ENCODE measurements at places on chromosomes 1 and 21.

GRCh38 chr1:167066333-167067122 is 23.6 kb downstream of the GPA33 start:
- peak; percentile 56 for DNase-seq

- no peak for DNase-seq
These were observed 65.4 kb downstream of the SYDE2 start for GRCh38 chr1:85135392-85135798.

GRCh38 chr1:247500865-247501264 is 35.4 kb downstream of the OR2C3 start:
- no peak for DNase-seq

DNA sequence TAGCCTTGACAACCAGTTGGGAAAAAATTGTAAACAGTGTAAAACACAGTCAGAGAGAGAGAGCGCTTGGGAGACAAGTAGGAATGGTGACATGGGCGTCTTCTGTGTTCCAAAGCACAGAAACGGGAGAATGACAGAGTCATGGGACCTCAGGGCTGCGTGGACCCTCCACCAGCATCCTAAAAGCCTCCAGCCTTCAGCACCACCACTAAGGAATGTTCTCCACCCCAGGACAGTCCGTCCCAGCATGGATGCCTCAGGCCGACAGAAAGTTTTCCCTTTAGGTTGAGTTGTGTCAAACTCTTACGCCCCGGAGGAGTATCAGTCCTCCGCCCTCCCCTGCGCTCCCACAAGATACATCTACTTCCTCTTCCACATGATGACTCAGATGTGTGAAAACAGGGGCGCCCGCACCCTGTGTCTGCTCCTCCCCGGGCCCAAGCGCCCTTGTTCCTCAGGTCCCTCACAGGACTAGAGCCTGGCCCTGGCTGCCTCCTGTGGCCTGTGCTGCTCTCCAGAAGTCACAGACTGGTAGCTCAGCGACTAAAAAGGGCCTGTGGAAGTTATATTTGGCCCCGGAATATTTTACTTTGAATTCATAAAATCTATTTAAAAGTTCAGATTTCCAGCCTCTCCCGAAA is 63.9 kb upstream of the EFHD2 start:
- DNase-seq = no peak

DNA sequence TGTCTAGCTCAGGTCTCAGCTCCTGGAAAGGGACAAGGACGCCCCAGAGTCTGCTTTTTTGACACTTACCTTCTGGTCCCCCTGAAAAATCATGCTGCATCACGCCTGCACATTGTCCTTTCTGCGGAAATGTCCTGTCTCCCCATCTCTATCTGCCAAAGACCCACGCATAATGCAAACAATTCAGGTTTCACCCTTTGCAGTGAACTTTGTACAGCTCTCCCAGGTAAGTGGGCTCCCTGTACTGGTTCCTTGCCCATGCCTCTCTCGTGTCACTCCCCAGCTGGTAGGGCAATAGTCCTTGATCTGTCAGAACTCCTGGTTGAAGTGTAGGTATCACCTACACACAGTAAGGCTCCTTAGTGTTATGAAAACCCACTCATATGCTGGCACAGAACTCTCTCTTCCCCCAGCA is 102.9 kb upstream of the IRF2BP2 start:
- DNase-seq = no peak

- no peak for DNase-seq
These were observed 774.8 kb upstream of the ADAMTS5 start for GRCh38 chr21:27741736-27742135.

DNA sequence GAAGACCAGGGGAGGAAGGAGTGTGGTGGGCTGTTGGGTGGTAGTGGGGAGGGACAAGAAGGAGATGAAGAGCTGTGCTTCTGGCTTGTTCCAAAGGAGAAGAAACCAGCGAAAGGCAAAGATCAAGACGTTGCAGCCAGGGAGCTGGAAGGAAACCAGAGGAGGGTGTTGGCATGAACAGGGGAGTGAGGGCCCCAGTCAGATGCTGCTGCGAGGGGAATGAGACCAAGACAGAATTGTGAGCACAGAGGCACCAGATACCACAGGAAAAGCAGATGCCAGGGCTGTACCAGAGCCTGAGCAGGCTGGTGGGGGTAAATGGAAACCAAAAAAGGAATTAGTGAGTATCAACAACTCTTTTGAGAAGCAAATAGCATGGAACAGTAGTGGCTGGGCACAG is 6.0 kb downstream of the LAD1 start:
- DNase-seq = no peak

DNA sequence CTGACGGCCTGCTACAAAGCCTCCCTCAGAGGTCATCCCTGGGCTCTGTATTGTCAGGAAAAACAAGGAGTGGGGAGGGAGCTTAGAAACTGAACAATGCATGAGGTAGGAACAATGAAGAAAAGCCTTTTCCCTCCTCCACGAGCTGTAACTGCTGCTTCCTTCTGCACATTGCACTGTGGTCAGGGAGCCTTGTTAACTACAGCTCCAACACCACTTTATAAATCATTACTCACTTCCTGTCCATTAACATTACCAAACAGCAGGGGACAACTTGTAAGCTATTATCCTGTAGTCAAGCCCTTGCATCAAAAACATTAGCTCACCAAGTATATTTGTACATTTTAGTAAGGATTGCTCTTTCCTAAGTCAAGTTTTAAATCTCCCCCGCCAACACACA is 336.0 kb upstream of the NR5A2 start:
- no peak for DNase-seq

DNA sequence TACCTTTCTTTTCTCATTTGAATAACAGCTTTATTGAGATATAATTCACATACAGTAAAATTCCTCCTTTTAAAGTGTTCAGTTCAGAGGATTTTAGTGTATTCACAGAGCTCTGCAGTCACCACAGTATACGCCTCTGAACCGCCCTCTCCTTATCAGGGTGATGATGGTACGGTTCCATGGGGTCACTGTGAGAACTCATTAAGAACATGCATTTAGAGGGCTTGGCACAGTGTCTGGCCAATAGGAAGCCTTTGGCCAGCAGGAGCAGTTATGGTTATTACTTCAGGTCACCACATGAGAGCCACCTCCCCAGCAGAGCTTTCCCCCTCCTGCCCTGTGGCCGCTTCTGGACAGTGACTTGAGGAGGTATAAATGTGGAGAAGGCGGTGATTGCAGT is 27.3 kb downstream of the KCNQ4 start:
- DNase-seq = no peak

DNA sequence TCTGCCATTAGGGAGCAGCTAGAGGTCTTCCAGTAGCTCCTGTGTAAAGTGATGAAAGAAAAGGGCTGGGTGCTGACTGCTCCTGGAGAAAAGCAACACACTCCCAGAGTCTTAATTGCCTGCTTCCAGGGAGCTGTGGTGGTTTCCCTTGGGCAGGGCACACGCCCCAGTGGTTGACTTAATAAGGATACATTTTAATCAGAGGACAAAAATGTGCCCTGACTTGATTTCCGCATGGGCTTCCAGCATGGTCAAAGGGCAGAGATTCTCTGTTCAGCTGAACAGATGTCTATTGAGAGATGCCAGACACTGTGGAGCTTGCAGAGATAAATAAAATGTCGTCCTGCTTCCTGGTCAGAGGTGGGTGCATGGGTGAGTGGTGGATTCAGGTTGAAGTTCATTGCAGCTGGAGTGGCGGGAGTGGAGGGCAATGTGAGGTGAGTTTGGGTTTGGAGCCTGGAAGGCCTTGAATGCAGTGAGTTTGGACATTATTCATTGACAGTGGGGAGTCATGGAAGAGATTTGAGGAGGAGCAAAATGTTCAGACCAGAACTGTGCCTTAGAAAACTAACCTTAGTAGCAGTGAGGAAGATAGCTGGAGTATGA is 16.0 kb downstream of the QSOX1 start:
- DNase-seq = no peak

DNA sequence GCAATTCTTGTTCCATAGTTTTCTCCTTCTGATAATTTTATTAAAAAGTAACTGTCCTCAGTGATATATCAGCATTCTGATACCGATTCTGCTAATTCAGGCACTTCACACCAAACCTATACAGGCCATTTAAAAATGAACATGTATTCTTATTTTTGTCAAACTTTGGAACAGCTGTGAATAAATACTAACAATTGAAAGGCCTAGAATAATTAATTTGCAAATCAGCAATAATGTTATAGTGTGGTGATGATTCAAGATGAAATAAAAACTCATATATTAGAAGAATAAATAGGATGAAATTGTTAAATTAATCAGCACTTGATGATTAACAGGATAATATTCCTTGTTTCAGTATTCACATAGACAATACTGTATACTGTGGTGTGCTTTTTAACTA is 9.9 kb downstream of the CDKN2C start:
- DNase-seq = no peak

DNA sequence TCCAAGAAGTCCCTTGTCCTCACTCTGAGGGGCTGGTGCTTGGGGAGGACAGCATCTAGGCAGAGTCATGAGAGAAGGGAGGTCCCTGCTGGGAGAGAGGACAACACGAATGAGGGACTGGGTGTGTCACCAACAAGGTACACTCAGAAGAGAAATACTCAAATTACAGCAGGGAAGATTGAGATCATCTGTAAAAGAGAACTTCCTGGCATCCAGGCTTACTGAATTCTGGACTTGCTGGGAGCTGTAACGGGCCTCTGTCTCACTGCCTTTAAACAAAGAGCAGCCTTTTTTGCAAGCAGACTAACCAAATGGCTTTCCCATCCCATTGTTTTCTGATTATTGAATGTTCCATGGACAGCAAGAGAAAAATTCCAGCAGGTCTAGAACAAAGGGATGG is 195.7 kb upstream of the RAB4A start:
- DNase-seq = no peak

- DNase-seq = no peak
These were observed 78.2 kb downstream of the SLC66A1 start for GRCh38 chr1:19390166-19390850.

GRCh38 chr1:78224861-78225552 is 179.2 kb downstream of the GIPC2 start:
- DNase-seq = no peak

- no peak for DNase-seq
These were observed 151.2 kb downstream of the PIGK start for GRCh38 chr1:77068013-77068412.

GRCh38 chr1:119799599-119800177 is 11.6 kb downstream of the REG4 start:
- DNase-seq = no peak

DNA sequence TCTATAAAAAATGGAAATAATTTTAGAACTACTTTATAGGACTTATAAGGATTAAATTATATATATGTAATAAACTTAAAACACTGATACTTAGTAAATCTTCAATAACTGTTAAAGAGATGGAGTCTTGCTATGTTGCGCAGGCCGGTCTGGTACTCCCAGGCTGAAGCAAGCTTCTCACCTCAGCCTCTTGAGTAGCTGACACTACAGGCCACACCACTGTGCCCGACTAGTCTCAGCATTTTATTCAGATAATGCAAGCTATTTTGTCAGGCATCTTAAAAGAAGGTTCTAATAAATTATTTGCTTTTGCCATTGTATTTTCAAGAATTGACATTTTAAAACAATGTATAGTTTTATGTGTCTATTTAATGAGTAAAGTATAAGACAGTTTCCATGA is 20.8 kb downstream of the CNST start:
- no peak for DNase-seq

- DNase-seq = no peak
These were observed 927.2 kb downstream of the BRINP3 start for GRCh38 chr1:189550498-189550897.

DNA sequence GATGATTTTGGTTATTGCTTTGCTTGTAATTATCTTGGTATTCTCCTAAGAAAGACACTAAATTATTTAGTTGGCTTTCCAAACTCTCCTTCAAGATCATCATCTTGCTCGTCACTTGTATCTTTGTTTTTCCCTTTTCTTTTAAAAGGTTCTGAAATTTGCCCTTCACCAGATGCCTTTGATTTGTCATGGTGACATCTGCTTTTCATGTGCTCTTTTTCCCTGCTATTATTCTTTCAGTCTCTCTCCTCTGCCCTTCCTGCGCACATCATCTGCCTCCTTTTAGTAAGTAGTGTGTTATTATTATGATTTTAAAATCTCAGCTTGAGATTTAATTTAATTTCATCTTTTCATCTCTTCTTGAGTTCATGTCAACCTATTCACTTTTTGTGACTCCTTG is 92.1 kb downstream of the BACH1 start:
- no peak for DNase-seq

GRCh38 chr21:46667741-46668380 is 32.4 kb downstream of the PRMT2 start:
- DNase-seq = no peak

GRCh38 chr1:103024051-103024450 is 84.3 kb downstream of the COL11A1 start:
- no peak for DNase-seq

DNA sequence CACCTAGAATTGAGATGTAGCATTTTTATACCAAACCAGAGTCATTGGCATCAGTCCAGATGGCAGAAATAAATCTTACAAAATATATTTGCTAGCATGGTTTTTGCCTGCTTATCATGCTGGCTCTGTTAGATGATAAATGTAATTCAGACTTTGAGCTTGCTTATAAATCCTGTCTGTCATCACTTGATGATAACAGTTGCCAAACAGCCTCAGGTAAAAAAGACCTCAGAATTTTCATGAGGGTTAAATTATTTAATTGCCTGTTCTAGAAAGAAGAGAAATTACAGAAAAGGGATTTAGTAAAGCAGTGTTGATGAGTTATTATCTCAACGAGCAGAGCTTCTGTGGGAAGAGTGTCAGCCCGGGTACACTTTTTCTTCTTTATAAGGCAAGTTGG is 83.3 kb downstream of the FNBP1L start:
- no peak for DNase-seq
